ENCODE measurements at places on chromosomes 6 and 20. TPM values are rescaled to one million over a fixed set of nuclear protein-coding genes. Genes with fewer than 3 reads are reported as not detected.

HINT3 gene
- total RNA-seq = 32.3 TPM

TTLL9 gene
- 0.29 TPM for total RNA-seq

KAT14 gene
- total RNA-seq = 16.6 TPM

KCNG1 gene
- 9.9 TPM for total RNA-seq

CST4 gene
- 3.7 TPM for total RNA-seq

PRR3 gene
- total RNA-seq = 8.0 TPM

SUN5 gene
- not detected for total RNA-seq

LRP11 gene
- 50.0 TPM for total RNA-seq

TMC2 gene
- total RNA-seq = 0.12 TPM

CAPN11 gene
- total RNA-seq = 0.95 TPM

SCUBE3 gene
- 0.37 TPM for total RNA-seq

OR2H2 gene
- not detected for total RNA-seq

GNAS gene
- 801 TPM for total RNA-seq

JAG1 gene
- total RNA-seq = 36.8 TPM

BTN2A1 gene
- total RNA-seq = 23.4 TPM

CDH22 gene
- 0.09 TPM for total RNA-seq

PKHD1 gene
- total RNA-seq = 17.3 TPM

SNRPB gene
- 85.8 TPM for total RNA-seq

TFAP2B gene
- total RNA-seq = not detected

ADTRP gene
- 0.69 TPM for total RNA-seq

ELOVL4 gene
- total RNA-seq = 1.5 TPM
